Kasumi-1 (cell line): ENCODE measurements at places on chromosomes 11 and 22.
A peak's percentile ranks its signal among the peaks of the same experiment; 100 is the strongest.

- DNase-seq = no peak
Observed at GRCh38 chr11:19989191-19989590, 171.1 kb downstream of the DBX1 start.

DNA sequence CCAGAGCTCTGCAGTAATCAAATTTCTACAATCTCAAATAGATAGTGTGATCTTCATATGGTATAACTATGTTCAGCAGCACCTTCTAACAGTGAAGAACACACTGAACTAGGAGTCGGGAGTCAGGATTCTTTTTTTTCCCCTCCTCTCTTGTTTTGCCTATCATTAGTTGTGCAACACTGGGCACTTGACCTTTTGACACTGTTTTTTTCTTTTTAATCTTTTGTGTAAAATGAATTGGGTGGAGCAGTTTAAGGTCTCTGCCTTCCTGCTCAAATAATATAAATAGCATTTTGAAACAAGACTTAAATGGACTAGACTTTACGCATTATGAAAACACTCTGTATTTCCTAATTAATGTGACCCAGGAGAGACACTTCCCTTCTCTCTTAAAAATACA lies 39.7 kb downstream of the CTSC start:
- no peak for DNase-seq

- peak; percentile 94 for DNase-seq
Observed at GRCh38 chr22:17980638-17981051, 43.7 kb downstream of the MICAL3 start.

- no peak for DNase-seq
Observed at GRCh38 chr11:127618721-127619120, 618.2 kb upstream of the KIRREL3 start.

GRCh38 chr11:90845799-90846198 lies 623.0 kb upstream of the CHORDC1 start:
- no peak for DNase-seq

- peak; percentile 39 for DNase-seq
Observed at GRCh38 chr11:45332276-45332934, 46.3 kb upstream of the SYT13 start.

DNA sequence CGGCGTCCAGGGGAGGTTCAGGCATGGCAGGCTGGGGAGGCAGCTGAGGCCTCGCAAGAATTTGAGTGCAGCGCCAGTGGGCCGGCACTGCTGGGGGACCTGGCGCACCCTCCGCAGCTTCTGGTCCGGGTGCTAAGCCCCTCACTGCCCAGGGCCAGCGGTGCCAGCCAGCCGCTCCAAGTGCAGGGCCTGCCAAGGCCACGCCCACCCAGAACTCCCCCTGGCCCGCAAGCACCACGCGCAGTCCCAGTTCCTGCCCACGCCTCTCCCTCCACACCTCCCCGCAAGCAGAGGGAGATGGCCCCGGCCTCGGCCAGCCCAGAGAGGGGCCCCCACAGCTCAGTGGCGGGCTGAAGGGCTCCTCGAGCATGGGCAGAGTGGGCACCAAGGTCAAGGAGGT lies 2017.3 kb downstream of the LRRC4C start:
- no peak for DNase-seq

DNA sequence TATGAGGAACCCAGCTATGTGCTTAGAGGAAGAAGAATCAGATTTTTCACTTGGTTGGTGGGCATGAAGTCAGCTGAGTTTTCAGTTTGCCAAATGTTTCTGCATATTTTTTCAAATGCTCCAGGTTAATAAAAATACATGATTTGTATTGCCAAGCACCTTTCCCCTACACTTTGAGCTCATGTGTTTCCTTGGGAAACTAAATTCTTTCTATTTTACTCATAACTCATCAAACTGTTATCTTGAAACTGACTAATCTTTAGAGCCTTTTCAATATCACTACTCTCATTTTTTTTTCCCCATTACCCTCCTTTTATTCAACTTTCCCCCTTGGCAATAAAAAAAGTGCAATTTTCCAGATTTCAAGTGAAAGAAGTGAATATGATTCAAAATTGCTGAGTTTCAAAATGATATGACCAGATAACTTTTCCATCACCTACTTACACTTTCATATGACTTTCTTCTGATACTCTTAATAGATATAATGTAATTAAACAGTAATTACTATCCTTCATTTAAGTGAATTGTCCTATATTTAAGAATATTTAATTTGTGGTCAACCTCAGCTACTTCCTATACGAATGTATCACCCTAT lies 91.9 kb upstream of the SOX6 start:
- no peak for DNase-seq

GRCh38 chr11:37353192-37353591 lies 755.2 kb upstream of the RAG2 start:
- no peak for DNase-seq

- no peak for DNase-seq
Observed at GRCh38 chr11:64604458-64605243, 13.6 kb downstream of the SLC22A12 start.

DNA sequence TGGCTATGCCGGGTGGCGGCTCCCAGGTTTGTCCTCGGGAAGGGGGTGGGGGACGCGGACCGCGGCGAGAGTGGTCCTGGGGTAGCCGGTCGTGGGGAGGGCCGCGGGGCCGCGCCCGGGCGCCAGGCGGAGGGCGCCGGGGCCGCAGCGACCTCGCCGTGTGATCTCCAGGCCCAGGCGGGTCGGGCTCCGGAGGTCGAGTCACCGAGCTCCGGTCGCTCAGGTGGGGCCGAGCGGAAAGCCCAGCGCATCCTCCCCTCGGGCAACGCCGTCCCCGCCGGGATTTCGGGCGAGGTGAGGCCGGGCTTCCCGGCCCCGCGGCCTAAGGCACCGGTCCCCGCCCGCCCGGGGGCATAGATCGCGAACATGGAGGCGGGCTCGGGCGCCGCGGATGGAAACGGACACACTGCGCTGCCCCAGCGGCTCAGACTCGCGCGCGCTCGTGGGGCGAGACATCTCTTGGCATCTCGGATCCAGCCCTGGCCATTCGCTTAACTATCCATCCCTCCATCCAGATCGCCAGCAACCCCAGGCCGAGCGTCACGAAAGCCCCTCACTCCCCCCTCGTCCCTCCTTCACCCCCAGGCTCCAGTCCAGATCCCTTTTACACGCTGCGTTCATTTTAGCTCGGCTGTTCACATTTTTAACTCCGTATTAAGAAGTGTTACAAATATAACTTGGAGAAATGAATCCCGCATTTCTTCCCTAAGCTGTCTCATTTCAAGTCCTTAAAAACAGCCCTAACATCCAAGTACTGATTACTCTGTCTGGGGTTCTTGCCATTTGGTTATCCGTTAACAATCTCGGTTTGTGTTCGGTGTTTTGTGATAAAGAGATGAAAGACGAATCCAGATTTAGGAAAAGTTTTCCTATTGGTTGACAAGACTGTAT lies 460 bp downstream of the ZC3H12C start:
- no peak for DNase-seq
